Neuronal stem cell (in vitro differentiated cells): ENCODE measurements at places on chromosomes 13 and 19.
A peak's percentile ranks its signal among the peaks of the same experiment; 100 is the strongest.

DNA sequence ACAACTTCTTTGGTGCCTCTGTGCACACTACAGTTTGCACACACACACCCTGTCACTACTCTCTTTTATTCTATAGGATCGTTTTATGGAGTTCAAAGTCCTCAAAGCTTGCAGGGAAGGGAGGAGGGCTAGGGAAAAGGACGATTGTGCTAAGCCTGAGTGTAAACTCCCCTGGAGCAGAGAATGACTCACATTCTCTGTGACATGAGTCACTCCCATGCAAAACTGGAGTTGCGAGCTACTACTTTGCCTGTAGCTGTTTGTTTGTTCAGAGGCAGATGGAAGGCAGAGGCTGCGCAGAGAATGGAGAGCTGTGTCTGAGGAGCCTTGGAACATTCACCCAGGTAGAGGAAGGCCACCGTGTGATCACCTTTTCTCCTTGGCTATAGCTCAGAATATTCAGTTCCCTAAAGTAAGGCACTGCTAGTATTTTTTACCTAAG lies 80.5 kb upstream of the MBNL2 start:
- DNase-seq: peak; percentile 23

GRCh38 chr19:45299719-45300118 lies 23.0 kb downstream of the CKM start:
- DNase-seq: no peak

DNA sequence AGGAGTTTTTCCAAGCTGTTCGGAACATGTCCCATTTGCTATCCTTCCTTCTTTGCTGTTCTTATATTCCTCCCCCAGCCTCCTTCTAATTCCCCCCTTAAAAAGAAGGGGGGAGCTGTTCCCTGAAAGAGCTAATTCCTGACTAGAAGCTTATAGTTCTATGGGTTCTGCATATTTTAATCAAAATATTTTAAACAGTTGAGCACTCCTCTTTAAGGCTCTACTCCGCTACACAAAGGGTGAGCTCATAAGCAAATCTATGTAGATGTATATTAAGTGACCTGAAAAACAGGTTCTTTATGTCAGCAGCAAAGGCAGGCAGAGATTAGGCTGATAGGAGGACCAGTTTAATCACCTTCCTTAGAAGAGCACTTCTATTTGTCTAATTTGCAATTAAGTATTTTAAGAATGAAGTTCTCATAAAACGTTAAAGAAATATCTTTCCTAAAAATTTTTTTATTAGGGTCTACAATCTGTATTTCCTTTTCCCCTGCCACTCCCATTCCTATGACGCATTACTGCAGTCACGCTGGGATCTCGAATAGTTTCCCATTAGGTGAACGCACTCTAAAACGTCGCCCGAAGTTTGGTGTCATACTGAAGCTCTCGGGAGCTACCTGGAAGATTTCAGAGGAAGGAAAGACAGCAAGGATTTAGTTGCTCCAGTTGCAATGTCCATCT lies 5.2 kb downstream of the EFNB2 start:
- DNase-seq: no peak

- no peak for DNase-seq
These were observed 6.5 kb downstream of the SYCE2 start for GRCh38 chr19:12912571-12912970.

GRCh38 chr19:49347835-49348234 lies 12.6 kb downstream of the CD37 start:
- no peak for DNase-seq

GRCh38 chr13:21361706-21362105 lies 97.4 kb downstream of the ZDHHC20 start:
- no peak for DNase-seq
